ENCODE measurements at places on chromosomes 13 and 19.
A peak's percentile ranks its signal among the peaks of the same experiment; 100 is the strongest.

GRCh38 chr19:11560404-11561051 is 1.5 kb upstream of the ELOF1 start:
- peak; percentile 11 for DNase-seq

DNA sequence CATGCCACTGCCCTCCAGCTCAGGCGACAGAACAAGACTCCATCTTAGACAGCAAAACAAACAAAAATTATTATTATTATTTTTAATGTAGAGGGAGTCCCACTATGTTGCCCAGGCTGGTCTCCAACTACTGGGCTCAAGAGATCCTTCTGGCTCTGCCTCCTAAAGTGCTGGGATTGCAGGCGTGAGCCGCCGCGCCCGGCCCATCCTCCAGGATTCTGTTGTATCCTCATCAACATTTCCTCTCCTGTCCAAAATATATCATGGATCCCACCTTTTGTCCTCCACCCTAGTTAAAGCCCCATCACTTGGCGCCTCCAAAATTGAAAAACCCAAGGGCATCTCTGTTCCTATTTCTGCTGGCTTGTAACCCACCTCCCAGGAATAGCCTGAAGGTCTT is 1.2 kb downstream of the ZNF784 start:
- DNase-seq = no peak

DNA sequence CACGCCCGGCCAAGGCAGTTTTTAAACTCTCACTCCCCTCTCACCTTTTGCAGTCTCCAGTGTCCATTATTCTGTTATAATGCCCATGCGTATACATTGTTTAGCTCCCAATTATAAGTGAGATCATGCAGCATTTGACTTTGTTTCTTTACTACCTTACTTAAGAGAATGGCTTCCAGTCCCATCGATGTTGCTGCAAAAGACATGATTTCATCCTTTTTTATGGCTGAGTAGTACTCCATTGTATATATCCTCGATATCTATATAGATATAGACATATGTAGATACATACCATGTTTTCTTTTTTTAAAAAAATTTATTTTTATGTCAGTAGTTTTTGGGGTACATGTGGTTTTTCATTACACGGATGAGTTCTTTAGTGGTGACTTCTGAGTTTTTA is 8.4 kb downstream of the OR7D2 start:
- no peak for DNase-seq

DNA sequence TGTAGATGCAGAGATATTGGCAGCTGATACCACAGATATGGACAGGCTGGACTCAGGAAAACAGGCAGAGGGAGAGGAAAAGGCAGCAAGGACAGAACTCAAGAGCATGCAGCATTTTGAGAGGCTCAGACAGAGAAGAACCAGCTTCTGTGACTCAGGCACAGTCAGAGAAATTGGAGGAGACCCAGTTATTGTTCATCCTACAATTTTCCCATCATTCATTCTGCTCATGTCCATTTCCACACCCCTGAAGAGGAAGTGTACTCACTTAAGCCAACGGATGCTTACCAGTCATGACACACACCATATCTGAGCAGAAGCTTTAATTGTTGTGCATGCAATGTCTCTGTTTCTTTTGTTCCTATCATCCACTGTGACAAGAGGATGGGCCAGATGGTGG is 359.8 kb upstream of the HTR2A start:
- DNase-seq = no peak

- no peak for DNase-seq
Measured at GRCh38 chr19:50725911-50726230, 2.7 kb downstream of the CLEC11A start.

DNA sequence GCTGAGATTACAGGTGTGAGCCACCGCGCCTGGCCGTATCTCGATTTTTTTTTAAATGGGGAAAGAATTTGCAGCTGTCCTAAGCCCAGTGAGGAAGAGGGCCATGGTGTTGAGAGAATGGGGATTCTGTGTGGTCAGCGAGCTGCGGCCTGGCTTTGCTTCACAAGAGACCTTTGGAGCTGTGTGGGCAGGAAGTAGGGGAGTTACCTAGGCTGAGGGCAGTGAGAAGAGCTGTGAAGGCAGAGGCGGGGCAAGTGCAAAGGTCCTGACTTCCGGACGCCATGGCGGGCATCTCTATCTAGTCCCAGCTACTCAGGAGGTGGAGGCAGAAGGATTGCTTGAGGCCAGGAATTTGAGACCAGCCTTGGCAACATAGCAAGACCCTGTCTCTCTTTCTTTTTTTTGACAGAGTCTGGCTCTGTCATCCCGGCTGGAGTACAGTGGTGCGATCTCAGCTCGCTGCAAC is 4.9 kb downstream of the AP2A1 start:
- DNase-seq = no peak

DNA sequence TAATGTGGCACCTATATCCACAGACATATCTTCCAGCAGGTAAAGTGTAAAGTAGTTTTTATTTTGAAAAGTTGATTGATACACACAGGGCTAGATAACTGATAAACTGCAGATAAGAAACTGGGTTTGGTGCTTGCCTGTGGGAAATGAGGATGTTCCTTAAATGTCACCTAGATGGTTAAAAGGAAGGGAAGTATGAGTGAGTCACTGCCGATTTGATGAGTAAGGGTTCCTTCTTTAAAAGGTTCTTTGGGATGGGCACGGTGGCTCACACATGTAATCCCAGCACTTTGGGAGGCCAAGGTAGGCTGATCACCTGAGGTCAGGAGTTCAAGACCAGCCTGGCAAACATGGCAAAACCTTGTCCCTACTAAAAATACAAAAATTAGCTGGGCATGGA is 73.8 kb upstream of the FRY start:
- DNase-seq = no peak

DNA sequence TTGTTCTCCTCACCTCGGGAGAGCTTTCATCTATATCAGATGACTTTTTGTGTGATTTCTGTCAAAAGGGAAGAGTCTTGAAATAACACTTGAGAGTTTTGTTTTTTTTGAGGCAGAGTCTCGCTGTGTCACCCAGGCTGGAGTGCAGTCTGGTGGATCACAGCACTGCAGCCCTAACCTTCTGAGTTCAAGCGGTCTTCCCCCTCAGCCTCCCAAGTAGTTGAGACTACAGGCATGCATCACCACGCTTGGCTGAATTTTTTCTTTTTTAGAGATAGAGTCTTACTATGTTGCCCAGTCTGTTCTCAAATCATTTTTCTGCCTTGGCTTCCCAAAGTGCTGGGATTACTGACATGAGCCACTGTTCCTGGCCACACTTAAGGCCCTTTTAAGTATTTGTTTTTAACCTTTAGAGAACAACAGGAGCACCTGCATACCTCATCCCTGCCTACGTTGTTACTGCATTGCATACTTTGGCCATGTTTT is 11.4 kb downstream of the NDFIP2 start:
- no peak for DNase-seq

- DNase-seq = no peak
Measured at GRCh38 chr13:48403151-48403631, 9.7 kb downstream of the LPAR6 start.

- DNase-seq = no peak
Measured at GRCh38 chr13:95050800-95051615, 250.2 kb downstream of the ABCC4 start.

DNA sequence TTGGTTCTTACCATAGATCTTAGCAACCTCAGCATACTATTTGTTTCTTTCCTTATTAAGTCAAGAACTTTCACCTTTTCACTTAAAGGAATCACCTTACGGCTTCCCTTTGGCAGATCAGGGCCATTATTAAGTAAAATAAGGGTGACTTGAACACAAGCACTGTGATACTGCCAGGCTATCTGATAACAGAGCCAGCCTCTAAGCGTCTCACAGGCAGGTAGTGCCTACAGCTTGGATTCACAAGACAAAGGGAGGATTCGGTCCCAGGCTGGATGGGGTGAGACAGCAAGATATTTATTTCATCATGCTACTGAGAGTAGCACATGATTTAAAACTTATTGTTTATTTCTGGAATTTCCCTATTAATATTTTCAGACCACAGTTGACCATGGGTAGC is 218.6 kb downstream of the FOXO1 start:
- DNase-seq = no peak

DNA sequence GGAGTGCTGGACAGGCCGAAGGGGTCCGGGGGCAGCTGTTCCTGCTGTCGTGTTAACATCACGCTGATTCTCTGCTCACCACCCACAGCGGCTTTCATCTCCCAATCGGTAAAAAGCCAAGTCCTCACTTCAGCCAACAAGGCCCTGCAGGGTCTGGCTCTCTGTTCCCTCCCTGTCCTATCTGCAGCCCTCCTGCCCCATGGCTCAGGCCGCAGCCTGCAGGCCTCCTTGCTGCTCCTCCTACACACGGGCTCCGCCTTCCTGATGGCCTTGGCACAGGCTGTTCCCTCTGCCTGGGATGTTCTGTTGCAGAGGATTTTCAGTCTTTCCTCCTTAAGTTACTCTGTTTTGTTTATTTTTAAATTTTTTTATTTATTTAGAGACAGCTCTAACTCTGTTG is 22.2 kb downstream of the FUZ start:
- no peak for DNase-seq

GRCh38 chr13:30752201-30752797 is 17.0 kb downstream of the ALOX5AP start:
- no peak for DNase-seq

DNA sequence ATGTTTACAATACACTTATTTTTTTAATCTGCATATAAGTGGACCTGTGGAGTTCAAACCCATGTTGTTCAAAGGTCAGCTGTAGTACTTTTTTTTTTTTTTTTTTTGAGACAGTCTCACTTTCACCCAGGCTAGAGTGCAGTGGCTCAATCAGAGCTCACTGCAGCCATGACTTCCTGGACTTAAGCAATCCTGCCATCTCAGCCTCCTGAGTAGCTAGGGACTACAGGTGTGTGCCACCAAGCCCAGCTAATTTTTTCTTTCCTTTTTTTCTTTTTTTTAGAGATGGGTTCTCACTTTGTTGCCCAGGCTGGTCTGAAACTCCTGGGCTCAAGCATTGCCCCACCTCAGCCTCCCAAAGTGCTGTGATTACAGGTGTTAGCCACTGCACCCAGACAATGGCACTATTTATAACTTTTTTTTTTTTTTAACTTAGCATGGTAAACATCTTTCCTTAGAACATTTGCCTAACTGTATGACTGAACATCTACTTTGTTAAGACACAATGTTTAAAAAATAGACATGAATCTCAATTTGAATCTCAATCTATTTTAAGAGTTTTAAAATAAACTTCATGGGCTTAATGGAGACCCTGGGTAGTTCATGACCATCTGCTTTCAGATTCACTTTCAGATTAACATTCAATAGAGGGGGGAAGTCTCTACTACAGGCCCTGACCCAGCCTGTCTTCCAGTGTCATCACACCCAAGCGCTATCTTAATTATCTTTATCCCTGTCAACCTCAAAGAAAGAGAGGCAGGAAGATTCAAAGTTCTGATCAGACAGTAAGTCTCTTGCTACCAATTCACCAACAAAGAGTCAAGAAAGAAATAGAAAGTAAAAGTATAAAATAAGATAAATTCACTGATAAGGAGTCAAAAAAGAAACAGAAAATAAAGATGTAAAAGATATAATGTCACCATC is 97.7 kb upstream of the DOCK9 start:
- no peak for DNase-seq

GRCh38 chr19:7823686-7824301 is 6.2 kb upstream of the EVI5L start:
- DNase-seq = no peak

- no peak for DNase-seq
Measured at GRCh38 chr19:47374876-47375693, 26.0 kb downstream of the DHX34 start.

- DNase-seq = no peak
Measured at GRCh38 chr13:77994166-77994565, 75.5 kb upstream of the EDNRB start.
